ENCODE measurements at places on chromosomes 2 and 18. TPM values are rescaled to one million over a fixed set of nuclear protein-coding genes. Genes with fewer than 3 reads are reported as not detected.
A peak's percentile ranks its signal among the peaks of the same experiment; 100 is the strongest.

Gene AQP12A
- not detected for total RNA-seq

Gene TWIST2
- total RNA-seq = 13.6 TPM

Gene CABYR
- 1.5 TPM for total RNA-seq

Gene DCDC2C
- 4.6 TPM for total RNA-seq

Gene FAP
- total RNA-seq = 10.4 TPM

Gene MC5R
- not detected for total RNA-seq

Gene AKAIN1
- total RNA-seq = not detected

Gene IL1RN
- total RNA-seq = 15.0 TPM

- no peak for DNase-seq
Measured at GRCh38 chr2:57943315-57943714, 103.3 kb upstream of the VRK2 start.

- DNase-seq = no peak
Measured at GRCh38 chr2:33535421-33535820, 59.0 kb downstream of the RASGRP3 start.

DNA sequence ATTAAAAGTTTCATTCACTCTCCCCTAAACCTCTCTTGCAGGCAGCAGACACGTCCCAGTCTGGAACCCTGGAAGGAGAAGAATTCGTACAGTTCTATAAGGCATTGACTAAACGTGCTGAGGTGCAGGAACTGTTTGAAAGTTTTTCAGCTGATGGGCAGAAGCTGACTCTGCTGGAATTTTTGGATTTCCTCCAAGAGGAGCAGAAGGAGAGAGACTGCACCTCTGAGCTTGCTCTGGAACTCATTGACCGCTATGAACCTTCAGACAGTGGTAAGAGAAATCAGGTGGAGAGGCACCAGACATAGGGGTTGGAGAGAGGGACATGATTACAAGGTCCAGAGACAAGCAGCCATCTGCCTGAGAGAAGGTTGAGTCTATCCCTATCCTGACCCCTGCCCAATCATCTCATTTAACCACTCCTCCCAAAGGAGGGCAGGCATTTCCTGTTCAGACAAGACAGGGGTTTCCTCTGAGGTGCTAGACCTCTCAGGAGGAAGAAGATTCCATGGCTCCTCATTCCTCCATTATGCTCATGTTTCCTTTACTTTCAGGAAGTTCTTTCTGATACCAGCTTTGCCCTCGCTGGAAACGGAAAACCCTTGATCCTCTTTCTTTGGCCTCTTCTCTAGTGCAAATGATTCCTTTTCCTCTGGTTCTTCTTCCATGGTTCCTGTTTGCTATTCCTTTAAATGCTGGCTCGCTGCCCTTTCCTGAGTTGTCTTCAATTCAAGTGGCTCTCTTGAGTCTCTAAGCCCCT, 15.1 kb downstream of the PLCD4 start:
- no peak for DNase-seq

- DNase-seq = no peak
Measured at GRCh38 chr2:176562359-176563078, 293.3 kb downstream of the MTX2 start.

DNA sequence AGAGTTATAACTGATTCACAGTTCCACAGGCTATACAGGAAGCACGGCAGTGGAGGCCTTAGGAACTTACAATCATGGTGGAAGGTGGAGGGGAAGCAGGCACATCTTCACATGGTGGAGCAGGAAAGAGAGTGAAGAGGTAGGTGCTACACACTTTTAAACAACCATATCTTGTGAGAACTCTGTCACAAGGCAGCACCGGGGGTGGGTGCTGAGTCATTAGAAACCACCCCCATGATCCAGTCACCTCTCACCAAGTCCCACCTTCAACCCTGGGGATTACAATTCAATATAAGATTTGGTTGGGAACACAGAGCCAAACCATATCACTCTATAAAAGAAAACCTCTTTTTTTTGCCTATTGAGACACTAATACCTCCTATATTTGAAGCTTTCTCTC, 1108.5 kb upstream of the CDH2 start:
- no peak for DNase-seq

GRCh38 chr18:11951390-11951851, 29.9 kb upstream of the IMPA2 start:
- DNase-seq = no peak

DNA sequence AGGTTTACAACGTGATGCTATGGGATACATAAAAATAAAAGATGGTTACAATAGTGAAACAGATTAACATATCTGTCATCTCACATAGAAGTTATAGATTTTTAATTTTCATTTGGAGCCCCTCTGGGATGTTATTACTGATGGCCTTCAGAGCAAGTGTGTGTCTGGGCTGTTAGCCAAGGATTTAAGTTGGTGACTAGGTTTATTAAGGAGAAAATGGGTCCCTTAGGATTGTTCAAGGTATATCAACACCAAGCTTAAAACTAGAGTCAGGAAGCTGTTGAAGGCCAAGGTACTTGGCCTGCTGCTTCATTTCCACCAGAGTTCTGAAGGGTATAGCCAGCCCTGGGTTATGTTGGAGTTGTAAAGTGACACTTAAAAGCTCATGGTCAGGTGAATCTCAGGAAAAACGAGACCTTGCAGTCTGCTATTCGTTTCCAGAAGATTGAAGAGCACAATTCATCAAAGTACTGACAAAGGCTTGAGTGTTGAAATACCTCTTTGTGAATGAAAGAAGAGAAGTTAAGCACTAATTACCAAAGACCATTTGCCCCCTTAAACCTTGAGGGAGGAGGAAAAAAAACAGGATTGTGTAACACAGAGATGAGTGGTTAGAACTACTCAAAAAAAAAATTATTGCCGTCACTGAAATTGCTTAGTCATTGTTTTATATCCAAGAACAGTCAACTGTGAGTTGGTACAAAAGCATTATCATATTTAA, 48.4 kb downstream of the MAP2 start:
- no peak for DNase-seq

- peak; percentile 94 for DNase-seq
Measured at GRCh38 chr2:16608661-16609643, 56.7 kb downstream of the CYRIA start.

DNA sequence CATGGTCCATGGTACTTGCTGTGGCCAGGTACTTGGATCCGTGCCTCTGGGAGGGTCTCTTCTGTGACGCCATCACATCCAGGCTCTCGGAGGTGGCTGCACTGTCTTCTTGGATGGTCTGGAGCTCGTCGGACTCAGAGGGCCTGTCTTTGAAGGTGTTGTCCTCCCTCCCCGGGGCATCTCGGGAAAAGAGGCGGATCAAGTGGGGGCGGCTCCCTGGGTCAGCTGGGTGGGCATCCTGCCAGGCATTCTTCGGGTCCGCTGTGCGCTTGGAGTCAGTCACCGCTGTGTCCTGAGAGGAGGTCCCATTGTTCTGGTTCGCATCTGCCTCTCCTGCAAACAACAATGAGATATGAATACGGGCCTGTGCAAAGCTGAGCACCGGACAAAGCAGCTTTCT, 115.6 kb downstream of the MBP start:
- peak; percentile 88 for DNase-seq

- DNase-seq = no peak
Measured at GRCh38 chr2:161045726-161046125, 114.5 kb upstream of the TANK start.

- DNase-seq = no peak
Measured at GRCh38 chr18:4801151-4801550, 346.0 kb upstream of the DLGAP1 start.

DNA sequence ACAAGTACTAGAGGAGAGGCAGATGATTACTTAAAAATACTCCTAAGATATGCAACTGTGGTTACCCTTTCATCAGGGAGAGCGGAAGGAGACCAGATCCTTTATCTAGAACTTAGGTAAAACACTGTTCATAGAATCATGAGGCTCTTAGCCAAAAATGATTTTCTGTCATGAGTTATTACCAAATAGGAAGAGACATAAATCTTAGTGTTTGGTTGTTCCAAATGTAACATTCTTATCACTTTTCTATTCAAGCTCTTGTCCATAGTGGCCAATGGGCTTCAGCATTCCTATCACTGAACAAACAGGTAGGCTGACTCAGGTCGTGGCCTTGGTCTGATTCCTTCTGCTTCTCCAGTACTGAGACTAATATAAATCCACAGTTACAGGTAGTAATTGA, 38.5 kb downstream of the RPRD1A start:
- DNase-seq = no peak

DNA sequence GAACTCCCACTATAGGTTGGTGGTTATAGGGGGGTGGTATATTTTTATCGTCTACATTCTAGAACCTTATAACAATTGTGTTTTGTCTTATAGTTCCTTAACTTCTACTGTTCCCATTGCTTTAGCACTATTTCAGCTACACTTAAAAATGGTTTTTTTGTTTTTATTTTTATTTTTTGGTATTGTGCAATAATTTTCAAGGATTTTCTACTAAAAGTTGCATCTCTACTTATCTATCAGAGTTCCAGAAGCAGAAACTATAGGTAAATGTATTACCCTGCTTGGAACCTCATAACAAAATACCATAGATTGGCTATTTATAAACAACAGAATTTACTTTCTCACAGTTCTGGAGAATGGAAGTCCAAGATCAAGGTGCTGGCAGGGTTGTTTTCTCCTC, 981.6 kb upstream of the CNTNAP5 start:
- DNase-seq = no peak

GRCh38 chr2:170157025-170157684, 20.8 kb upstream of the MYO3B start:
- DNase-seq = no peak

DNA sequence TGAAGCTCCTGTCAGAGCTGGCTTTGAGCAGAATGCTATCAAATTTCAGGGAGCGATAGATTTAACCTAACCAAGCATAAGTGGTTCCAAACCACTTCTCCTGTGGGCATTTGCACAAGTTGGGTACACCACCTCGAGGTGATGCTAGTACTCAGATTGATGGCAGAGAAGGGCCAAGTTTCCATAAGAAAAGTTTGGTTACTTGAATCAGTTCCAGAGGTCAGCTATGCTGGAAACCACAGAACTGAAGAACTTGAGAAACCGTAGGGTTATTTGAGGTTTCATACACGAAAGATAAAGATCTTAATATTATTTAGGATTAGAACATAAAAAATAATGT, 238.2 kb upstream of the SOX11 start:
- DNase-seq = no peak
